ENCODE measurements at places on chromosomes 16 and 17. TPM values are rescaled to one million over a fixed set of nuclear protein-coding genes. Genes with fewer than 3 reads are reported as not detected.

DNA sequence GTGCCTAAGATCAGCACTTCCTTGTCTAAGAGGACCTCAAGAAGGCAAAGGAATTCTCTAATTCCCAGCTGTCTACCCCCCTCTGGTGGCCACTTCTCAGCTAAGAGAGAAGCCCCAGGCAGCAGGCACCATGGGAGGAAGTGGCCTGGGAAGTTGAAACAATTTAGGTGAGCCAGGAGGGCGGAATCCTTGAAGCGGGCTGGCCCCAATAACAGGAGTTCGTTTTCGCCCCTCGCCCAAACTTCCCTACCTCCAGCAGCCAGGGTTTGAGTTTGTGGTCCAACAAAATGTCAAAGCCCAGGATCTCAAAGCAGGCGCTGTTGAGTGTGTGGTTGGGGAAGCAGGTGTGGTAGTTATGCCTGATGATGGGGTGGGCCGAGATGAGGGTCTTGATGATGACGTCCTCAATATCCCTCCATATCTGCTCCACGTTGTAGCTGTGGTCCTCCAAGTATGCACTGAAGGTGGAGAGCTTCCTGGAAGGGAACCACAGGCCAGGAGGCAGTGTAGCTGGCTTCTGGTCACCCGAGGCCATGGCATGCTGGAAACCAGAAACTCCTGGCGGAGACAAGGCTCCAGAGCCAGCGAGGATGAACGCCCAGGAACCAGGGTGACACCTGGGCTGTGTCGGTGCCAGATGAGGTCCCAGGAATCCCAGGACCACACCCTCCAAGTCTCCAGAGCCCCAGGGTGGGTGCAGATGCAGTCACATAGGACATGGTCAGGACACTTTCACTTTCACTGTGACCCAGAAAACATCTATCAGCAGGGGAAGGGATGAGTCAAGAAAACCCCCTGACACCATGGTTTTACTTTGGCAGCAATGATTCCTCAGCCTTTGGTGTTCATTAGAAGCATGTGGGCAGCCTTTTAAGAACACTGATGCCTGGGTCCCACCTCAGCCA lies 25.6 kb downstream of the TTLL6 start:
- DNase-seq = no peak

GRCh38 chr16:63447121-63447520 lies 1410.9 kb upstream of the CDH8 start:
- no peak for DNase-seq

GRCh38 chr16:2698103-2698870 lies 16.0 kb downstream of the KCTD5 start:
- no peak for DNase-seq

DNA sequence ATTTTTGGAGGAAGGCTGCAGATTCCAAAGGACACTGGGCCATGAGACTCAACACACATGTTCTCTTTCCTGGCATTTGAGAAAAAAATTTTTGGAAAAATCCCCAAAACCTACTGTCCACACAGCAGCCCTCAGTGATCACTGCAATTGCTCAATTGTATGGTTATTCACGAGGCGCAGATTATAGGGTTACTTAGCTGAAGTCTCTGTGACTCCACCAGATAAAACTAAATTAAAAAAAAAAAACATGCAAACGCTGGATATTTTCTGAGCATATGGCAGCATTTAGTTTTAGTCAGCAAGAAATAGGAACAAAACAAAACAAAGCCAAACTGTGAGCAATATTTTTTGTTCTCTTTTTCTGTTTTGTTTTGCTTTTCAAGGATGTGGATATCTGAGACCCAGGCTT lies 83.8 kb upstream of the FAM20A start:
- no peak for DNase-seq

DNA sequence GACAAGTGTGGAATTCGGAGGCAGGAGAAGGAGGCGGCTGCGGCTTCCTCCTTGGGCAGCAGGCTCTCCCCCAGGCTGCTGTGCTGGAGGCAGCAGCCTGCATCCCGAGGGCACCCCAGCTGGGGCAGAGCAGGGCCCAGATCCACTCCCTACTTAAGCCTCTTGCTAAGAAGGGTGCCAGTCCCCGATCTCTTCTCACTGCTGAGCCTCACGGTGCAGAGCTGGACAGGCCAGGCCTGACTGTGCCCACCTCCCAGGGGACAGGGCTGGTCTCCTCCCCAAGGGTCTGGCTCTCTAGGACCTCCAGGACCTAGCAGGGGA lies 210.8 kb downstream of the NTN1 start:
- no peak for DNase-seq

DNA sequence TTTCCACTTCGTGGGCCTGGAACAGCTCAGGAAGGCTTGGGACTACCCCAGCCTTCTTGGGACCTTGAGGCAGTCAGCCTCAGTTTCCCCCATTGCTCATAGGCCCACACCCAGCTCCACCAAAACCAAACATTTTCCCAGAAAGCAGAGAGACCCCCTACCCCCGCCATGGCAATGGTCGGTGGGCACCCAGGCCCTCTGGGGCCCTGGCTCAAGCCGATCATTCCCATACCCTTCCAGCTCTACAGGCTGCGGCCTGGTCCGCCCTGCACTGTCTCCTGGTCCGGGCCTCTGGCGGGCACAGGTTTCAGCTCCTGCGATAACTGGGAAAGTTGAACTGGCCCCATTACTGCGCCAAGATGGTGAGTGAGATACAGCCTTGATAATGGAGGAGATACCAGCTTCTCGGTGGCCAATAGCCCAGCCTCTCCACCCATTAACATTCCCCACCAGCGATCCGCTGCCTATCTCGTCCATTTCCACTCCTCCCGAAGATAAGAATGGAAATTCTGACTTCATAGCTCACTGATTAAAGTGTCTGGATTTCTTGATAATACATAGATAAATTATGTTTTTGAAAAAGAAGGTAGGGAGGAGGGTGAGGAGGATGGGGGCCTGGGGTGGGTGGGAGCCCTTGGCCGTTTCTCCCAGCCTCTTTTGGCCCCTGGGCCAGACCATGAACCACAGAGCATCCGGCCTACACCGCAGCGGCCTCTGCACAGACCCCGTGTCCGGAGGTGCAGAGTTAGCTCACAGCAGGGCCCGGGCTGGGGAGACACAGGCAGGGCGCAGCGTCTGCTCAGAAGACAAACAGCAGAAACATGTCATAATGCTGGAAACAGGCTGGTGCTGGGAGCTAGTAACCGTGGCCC lies 11.6 kb downstream of the ZFPM1 start:
- DNase-seq = no peak

- no peak for DNase-seq
Measured at GRCh38 chr17:57782647-57783337, 37.7 kb upstream of the CCDC182 start.

GRCh38 chr17:40060887-40061608 lies 1.7 kb upstream of the THRA start:
- no peak for DNase-seq

DNA sequence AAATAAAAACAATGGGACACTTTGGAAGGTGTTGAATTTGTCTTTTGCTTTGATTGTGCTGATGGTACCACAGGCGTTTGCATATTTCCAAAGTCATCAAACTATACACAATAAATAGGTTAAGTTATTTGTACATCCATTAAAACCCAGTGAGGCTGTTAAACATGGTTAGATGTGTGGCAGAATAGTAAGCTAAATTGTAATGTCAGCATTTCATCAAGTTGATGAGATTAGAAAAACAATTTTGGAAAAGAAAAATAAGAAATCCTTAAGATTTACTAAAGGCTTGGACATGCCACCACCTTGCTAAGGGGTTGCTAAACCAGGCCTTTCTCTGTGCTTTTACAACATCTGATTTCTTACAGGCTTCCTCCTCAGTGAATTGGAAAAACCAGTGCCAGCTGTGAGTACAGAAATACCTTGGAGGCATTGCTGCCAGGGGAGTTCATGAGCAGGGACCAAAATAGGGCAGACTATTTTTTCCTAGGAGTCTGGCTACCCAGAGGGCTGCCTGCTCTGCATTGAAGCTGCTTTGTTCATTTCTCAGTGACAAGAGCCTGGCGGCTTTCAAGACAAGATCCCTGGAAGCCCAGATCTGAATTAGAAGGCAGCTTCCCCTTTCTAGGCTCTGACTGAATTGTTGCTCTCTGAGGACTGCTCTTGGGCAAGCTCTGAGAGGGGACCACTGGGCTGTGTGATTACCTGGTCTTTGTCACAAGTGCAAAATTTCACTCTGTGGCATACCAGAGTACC lies 43.4 kb upstream of the CA10 start:
- DNase-seq = no peak

GRCh38 chr16:88678224-88678979 lies 7.9 kb downstream of the SNAI3 start:
- DNase-seq = no peak

GRCh38 chr17:78168903-78169793 lies 767 bp downstream of the SYNGR2 start:
- peak; percentile 42 for DNase-seq

UTS2R gene
- not detected for total RNA-seq

LRRC37B gene
- 58.0 TPM for total RNA-seq

KRT39 gene
- total RNA-seq = not detected

KRTAP4-6 gene
- total RNA-seq = not detected
